Lower lobe of right lung (tissue), 2 donors: ENCODE measurements at places on chromosomes 12 and 14. TPM values are rescaled to one million over a fixed set of nuclear protein-coding genes. Genes with fewer than 3 reads are reported as not detected.

DNA sequence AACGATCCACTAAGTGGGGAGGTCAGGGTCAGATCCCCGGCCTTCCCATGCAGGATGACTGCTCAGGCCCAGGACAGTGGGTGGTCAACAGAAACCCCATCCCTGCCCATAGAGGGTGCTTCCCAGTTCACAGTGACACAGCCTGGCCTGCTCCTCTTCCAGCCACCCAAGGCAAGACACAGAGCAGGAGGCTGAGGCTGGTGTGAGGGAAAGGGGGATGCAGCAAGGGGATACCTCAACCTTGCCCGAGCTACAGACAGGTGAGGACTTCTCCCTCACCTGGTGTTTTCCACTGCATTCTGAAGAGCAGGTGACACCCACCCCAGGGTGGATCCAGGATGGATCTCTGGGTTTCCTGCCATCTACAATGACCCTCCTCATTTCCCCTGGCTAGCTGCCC, 106.7 kb downstream of the KIF26A start:
- DNase-seq, result no peak

- DNase-seq, result no peak
These were observed 49.5 kb upstream of the FOXN3 start for GRCh38 chr14:89466484-89466883.

GRCh38 chr12:67989184-67989920, at the start of gene IFNG-AS1:
TSS of gene IFNG-AS1 (plus strand) at chr12:67989447.
- DNase-seq, result no peak

GRCh38 chr12:89756585-89757398, 48.2 kb upstream of the ATP2B1 start:
- no peak for DNase-seq

Gene AKAP5
- 4.8 TPM for total RNA-seq
